Body of pancreas (tissue), 4 donors: ENCODE measurements at places on chromosomes 5 and 9. TPM values are rescaled to one million over a fixed set of nuclear protein-coding genes. Genes with fewer than 3 reads are reported as not detected.

- no peak for DNase-seq
Measured at GRCh38 chr9:107841076-107841475, 351.5 kb upstream of the KLF4 start.

GRCh38 chr5:127515693-127516440 lies 1.6 kb upstream of the PRRC1 start:
- DNase-seq: no peak

DNA sequence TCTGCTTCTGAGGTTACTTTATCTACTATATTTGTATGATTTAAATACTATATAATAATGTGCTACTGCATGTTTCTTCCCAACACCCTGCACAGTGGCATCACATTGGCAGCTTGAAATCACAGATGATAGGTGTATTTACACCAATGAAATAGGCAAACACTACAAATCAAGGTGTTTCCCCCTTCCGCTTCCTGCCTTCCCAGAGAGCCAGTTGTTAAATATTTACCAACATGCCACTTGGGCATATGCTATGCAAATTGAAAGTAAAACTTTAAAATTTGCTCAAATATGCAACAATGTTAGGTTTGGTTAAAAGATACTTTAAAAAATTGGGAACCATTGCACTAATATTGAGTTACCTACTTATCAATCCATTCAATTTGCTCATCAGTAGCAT lies 58.2 kb upstream of the SMARCA2 start:
- no peak for DNase-seq

GRCh38 chr5:60259730-60260129 lies 366.2 kb upstream of the PDE4D start:
- no peak for DNase-seq

DNA sequence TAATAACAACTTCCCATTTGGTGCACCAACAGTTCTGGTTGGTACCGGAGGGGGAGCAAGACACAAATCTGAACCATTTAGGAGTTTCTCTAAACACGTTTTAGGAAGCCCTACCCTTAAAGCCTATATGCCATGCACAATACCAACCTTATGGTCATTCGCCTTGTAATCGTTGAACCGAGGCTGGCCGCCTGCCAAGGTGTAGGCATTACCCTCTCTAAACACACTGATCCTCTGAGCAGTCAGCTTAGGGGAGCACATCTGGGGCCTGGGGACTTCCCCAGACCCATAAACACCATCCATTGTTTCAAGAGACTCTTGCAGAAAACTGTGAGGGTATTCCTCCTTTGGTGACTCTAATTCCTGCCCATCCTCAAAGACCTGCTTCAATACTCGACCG lies 328 bp downstream of the GRXCR2 start:
- DNase-seq: no peak

DNA sequence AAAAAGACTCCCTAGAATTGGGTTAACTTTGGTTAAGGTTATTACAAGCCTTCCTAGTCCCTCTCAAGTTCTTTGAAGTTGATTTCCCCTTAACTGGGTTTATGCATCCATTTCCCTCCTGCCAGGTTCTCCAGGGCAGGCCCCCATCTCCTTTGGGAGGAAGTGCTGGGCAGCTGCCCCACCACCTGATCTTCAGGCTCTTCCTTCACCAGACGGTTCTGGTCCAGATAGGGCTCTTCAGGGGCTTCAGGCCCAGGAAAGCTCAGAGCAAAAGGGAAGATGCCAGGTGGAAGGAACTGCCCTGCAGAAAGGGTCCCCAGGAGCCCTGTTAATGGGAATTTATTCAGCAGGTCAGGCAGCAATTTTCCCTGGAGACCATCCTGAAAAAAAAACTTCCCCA lies 2.1 kb downstream of the SMIM32 start:
- DNase-seq: no peak

DNA sequence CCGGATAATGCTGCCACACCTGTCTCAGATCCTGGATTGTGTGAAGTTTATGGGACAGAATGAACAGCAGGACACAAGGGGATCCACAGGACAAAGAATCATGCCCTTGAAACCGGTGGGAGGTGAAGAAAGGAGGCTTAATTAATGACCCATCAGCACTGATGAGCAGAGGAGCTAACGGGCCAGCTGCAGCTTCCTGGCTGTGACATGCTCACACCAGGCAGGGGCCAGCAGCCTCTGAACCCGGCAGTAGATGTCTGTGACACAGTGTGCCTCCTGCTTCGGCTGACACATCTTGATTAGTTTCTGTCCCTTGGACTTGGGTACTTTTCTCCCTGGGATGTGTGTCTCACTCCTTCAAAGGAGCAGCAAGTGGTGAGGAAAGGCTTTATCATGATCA lies 328.8 kb upstream of the BRINP1 start:
- DNase-seq: no peak

GRCh38 chr9:18768951-18769622 lies 263.9 kb downstream of the SAXO1 start:
- DNase-seq: no peak

DNA sequence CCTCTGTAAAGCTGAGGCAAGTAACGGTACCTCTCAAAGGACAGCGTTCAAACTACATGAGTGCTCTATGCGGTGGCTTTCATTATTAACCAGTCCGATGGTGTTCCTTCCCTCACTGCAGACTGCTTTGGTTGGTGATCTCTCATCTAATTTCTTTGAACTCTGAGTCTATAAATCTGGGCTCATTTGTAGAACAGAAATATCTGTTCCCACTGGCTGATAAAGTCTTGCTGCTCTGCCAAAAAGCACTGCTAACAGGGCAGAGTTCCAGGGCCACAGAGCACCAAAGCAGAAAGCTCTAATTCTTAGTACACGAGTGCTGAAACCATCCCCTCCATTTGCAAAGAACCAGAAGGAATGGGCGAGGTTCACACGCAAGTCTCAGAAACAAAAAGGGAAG lies 81.9 kb downstream of the MED27 start:
- DNase-seq: peak; percentile 45

DNA sequence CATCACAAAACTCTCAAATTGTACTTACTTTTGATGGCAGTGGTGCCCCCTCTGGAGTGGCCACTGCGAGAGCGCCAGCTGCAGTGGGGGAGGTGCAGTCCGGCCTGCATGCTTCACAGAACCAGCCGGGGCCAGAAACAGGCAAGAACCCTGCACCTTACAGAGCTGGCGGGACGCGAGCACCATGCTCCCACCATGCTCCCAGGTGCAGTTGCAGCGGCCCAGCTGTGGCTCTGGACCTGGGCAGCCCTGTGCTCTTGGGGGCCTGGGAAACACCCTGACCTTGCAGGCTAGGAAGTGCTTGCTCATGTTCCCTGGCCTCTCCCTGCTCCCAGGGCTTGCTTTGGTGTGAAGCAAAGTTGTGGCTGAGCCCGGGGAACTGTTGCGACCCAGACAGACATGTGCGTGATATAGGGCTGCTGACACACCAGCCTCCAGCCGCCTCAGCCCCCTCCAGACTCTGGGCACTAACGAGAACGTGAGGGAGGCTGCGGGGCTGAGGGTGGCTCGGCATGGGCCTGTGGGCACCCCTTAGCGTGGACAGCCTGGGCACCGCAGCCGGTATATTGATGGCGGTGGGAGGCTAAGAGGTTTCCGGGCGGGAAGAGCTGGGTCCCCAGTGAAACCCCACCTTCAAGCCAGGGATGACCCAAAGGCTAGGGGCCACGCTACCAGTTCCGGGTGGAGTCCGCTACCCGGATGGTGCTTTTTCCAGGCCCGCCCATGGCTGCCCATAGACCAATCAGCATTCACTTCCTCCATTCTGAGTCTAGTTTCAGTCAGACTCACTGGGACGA lies 1809.9 kb upstream of the ACO1 start:
- no peak for DNase-seq

- no peak for DNase-seq
Measured at GRCh38 chr5:169657127-169657526, 20.1 kb downstream of the DOCK2 start.

- DNase-seq: no peak
Measured at GRCh38 chr9:86072394-86072877, 26.9 kb downstream of the GOLM1 start.

GRCh38 chr9:130446101-130446861 lies 1.5 kb downstream of the ASS1 start:
- peak; percentile 74 for DNase-seq

DNA sequence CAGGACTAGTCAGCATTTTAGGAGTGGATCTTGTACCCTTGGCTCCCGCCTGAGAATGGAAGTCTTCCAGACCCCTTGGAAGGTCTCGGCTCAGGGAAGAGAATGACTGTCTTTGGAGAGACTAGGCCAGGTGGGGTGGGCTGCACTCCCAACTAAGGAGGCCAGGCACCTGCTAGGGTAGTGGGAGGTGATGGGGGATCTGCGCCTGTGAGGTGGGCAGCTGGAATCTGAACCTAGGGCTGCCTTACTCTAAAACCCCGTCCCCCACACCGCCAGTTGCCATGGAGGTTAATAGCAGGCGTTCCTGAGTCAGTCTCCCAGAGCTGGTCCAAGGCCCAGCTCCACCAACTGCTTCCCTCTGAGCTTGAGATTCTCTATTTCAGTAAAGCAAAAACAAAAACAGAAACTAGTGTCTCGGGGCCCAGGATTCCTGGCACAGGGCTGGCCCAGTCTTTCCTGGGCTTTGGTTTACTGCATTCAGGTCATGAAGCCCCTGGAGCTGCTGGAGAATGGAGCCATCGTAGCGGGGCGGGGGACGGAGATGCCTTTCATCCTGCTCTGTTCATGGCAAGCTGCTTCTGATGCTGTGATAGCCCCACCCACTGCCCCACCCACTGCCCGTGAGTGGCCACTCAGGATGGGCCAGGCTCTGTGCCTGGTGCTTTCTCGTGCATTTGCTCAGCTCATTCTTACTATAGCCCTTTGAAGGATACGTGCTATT lies 57.5 kb downstream of the DAB2IP start:
- no peak for DNase-seq

GRCh38 chr5:58135571-58136335 lies 324.1 kb downstream of the PLK2 start:
- no peak for DNase-seq

- no peak for DNase-seq
Measured at GRCh38 chr9:79812099-79812498, 240.3 kb downstream of the TLE4 start.

- no peak for DNase-seq
Measured at GRCh38 chr5:163161512-163161911, 275.9 kb upstream of the CCNG1 start.

- DNase-seq: peak; percentile 56
Measured at GRCh38 chr5:136047858-136048257, 19.1 kb downstream of the TGFBI start.

DNA sequence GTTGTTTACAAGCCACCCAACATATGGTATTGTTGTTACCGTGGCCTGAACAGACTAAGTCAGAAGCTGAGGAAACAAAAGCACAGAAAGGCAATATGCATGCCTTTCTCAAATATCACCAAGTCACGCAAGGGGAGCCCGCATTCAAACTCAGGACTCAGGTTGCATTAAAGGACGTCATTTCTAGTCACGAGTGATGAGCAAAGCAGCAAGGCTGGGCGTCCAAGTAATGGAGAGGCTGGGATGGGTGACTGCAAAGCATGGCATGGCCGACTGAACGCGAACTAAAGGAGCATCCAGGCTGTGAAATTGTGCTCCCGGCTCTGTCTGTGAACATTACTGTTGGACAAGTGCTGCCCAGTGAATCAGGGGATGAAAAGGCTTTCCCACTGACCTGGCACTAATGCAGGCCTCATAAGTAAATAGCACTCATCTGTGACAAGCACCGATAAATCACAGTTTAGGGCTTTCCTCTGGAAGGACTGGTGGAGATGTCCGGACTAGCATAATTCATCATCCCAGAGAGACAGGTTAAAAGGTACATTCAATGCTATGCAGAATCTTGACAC lies 202.8 kb downstream of the SPOCK1 start:
- no peak for DNase-seq

- DNase-seq: no peak
Measured at GRCh38 chr9:133102190-133103021, 18.6 kb downstream of the RALGDS start.

DNA sequence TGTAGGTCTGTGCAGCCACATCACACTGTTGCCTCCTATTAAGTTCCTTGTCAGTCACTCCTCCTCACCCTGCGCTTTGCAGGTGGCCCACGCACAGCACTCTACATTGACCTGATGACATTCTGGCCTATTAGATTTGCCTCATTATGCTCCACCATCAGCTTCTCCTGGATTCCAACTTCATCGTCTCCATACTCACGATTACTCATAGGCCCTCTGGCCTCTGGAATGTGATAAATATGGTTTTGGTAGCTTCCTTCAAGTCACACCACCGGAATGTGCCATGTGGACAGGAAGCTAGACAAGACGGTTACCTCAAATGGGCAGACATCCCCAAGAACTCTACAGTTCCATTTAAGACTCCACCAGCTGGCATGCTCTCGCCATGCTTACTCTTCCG lies 158.0 kb upstream of the LHFPL2 start:
- no peak for DNase-seq

- DNase-seq: no peak
Measured at GRCh38 chr5:87872986-87873385, 395.7 kb downstream of the TMEM161B start.

The ABCA1 gene
- 18.1 TPM for total RNA-seq

The GABRA6 gene
- total RNA-seq: not detected

The AJM1 gene
- 5.2 TPM for total RNA-seq

The C8G gene
- total RNA-seq: not detected
